ENCODE measurements at places on chromosomes 12 and 14.
A peak's percentile ranks its signal among the peaks of the same experiment; 100 is the strongest.

- DNase-seq, result no peak
Measured at GRCh38 chr12:13374793-13375192, 178.3 kb downstream of the EMP1 start.

DNA sequence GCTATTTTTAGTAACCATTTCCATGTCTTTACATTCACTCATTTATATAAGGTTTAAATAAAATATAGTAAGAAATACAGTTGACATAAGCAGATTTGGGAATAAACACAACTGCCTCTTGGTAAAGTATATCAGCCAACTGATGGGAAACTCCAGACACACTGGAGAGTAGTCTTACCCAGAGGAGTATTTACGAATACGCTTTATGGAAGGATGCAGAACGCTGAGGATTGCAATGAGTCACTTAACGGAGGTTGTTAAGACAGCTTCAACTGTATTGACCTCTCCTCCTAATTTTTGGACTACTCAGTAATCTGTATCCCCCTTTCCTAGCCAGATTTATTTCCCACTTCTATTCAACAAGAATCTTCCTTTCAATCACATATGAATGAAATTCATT lies 6.0 kb downstream of the C2CD5 start:
- DNase-seq, result peak; percentile 53

DNA sequence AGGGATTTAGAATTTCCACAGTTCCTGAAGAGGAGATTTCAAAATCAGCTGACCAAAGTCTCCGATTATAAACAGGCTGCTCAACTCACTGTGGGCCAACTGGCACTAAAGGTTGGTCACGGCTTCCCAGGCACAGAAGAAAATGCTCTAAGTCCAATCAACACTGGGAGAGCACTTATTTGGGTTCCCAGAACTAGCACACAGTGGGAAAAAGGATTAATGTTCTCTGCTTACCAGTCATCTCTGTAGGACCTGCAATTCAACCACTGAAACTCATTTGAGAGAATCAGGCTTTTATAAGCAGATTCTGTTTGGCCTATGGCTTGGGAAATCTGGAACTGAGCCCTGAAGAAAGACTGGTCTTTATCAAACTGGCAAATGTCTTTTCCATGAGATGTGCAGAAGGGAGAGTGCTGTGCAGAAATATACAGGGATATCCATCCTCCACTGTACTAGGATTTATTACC lies 49.4 kb downstream of the ABCC9 start:
- no peak for DNase-seq

- DNase-seq, result no peak
Measured at GRCh38 chr14:68427550-68427890, 365.3 kb downstream of the ZFP36L1 start.

- DNase-seq, result no peak
Measured at GRCh38 chr14:92944976-92945375, 22.0 kb downstream of the CHGA start.

DNA sequence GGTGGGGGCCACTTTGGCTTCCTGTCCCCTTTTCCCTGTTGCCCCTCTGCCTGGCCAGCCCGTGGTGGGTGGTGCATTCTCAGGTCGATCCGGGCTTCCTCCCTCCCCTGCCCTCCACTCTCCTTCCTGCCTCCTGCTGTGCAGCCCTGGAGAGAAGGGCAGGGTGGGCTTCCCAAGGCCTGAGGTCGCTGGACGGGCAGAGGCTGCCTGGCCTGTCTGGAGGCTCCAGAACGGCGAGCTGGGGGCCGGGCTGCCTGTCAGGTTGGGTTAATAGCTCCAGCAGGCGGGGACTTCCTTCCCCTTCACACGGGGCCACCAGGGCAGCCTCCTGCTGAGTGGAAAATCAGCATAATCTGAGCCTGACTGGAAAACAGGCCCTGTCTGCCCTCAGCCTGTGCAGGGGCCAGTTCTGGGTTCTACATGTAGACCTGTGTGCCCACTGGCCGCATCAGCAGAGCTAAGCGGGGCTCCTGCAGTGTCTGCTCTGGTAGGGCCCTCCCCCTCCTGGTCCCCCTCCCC lies 11.3 kb downstream of the KIF26A start:
- peak; percentile 47 for DNase-seq

DNA sequence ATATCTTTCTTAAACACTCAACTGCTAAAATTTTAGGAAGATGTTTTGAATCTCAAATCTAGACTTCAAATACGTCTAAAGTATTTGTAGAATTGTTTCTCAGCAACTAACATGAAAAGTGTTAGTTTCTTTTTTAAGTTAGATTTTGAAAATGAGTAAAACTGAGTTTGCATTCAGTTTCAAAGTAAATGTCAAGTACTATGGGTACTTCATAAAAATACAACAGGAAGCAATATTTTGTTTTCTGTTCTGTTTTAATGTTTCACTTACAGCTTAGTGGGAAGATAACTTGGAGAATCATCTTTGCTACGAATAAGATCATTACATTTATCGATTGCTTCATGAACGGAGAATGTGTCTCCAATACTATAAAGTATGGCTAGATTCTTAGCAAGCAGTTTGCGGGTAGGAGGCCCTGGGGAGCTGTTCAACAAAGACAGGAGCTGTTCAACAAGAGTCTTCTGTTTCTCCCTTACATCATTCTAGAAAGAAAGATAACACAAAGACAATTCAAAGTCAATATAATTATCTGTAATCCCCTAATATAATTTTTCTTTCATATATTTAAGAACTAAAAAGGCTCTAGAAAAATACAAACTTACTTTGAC lies 20.2 kb downstream of the HEATR5A start:
- DNase-seq, result no peak

GRCh38 chr12:77995436-77996167 lies 164.9 kb downstream of the NAV3 start:
- peak; percentile 91 for DNase-seq

DNA sequence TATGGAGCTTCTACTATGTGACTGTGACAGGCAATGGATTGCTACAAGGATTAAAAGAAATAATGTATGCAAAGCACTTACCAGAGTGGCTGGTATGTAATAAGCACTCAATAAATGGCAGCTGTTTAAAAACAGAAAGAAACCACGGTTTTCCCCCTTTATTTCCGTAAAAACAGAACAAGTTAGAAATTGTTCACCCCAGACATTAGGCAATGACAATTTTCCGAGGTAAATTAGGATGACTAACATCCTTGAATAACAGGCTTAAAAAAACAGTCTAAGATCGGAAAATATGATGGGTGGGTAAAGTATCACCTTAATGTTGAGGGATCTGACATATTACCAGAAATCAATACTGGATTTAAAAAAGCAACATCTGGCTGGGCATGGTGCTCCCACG lies 20.9 kb upstream of the CNIH1 start:
- DNase-seq, result peak; percentile 52

- no peak for DNase-seq
Measured at GRCh38 chr12:105092336-105092735, 8.1 kb upstream of the ALDH1L2 start.

DNA sequence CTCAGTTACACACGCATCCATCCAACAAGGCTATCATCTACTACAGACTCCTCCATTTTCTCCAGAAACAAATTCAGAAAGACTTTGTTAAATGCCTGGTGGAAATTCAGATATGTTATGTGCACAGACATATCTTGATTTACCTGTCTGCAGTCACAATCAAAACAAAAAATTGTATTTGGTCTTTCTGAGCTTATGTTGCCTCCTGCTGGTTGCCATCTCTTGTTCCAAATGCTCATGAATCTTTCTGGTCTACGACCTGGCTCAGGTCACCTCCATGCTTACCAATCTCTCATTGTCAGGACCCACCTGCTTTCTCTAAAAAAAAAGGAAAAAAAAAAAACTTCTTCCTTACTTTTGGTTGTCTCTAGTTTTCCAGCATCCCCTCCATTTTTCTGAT lies 169.2 kb upstream of the PLXNC1 start:
- peak; percentile 67 for DNase-seq

GRCh38 chr14:66056926-66057552 lies 429.1 kb upstream of the CCDC196 start:
- DNase-seq, result no peak

DNA sequence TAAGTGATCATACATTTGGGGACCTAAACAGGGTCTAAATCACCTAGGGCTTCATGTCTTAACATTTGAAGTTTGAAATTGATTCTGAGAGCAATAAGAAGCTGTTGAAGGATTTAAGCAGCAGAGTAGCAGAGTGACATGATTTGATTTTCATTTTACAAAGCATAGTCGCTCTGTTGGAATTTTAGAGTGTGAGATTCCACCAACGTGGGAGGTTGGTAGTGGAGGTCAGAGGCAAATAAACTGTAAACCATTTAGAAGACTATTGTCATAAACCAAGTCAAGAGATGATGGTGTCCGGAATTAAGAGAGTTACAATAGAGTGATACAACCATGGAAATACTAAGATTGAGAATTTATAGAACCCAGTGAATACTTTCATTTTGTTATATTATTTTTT lies 52.7 kb upstream of the ZDHHC17 start:
- DNase-seq, result no peak

DNA sequence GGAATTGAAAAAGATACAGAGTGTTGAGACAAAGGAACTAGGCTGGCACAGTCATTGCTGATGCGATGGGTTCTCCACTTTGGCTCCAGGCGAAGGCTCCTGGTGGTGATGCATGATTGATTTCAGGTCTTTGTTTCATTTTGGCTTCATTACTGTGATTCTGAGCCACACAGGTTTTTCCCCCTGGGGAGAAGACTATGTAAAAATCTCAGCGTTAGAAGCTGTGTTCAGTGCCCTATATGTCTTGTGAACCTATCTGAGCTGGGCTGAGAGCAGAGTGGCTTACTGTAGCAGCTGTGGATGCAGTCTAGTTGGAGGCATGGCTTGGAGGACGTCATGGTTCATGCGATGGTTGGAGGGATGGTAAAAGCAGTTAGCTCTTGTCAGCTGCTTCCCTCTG lies 54.0 kb downstream of the GPATCH2L start:
- no peak for DNase-seq

- no peak for DNase-seq
Measured at GRCh38 chr12:110550981-110551380, 32.1 kb downstream of the PPTC7 start.

All from iris pigment epithelial cell (primary cell).